ENCODE measurements at places on chromosomes 6 and 20.

GRCh38 chr6:8243475-8243874 is 141.1 kb upstream of the EEF1E1 start:
- DNase-seq: no peak

DNA sequence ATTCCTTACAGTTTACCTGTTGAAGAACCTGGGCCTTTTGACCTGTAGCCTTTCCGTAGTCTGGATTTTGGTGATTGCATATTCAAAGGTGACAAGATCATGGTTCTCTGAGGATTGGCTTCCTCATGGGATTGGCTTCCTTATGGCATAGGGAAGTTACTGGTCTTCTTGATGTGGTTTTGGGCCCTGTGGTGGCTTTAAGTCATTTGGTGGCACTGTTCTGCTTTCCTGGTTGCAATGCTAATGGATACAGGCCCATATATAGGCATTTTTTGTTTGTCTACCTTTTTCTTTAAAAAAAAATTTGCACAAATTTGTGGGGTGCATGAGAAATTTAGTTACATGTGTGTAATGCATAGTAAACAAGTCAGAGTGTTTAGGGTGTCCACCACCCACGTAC is 185.7 kb downstream of the CDKAL1 start:
- DNase-seq: no peak

GRCh38 chr6:29982097-29982496 is 39.8 kb downstream of the HLA-A start:
- DNase-seq: no peak

DNA sequence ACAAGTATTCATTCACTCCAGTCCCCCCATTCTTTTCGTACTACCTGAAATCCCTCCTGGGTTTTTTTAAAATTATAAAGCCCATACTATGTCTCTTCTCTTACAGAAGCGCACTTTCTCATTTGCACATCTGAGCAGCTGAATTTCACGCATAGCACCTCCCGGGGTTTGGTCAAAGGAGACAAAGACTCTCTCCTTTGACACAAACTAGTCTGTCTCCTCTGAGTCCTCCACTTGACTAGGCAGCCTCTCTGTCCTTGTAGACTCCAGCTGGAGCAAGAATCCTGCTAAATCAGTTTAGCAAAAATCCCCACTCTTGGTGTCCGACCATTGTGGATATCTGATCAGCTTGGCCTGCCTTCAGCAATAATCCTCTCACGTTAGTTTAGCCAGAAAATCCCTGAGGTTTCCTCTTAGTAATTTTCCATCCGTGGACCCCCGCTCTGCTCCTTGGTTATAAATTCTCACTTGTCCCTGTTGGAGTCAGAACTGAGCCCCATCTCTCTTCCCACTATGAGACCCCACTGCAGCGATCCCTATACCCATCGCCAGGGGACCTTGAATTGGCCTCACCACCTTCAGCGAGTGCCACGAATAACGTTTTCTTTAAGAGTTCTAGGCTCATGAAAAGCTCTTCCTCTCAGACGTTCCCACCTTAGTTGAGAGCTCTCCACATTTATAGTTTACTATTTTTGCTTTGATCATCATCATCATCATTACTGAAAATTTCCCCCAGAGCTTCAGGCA is 29.0 kb downstream of the PDYN start:
- peak; percentile 17 for DNase-seq

DNA sequence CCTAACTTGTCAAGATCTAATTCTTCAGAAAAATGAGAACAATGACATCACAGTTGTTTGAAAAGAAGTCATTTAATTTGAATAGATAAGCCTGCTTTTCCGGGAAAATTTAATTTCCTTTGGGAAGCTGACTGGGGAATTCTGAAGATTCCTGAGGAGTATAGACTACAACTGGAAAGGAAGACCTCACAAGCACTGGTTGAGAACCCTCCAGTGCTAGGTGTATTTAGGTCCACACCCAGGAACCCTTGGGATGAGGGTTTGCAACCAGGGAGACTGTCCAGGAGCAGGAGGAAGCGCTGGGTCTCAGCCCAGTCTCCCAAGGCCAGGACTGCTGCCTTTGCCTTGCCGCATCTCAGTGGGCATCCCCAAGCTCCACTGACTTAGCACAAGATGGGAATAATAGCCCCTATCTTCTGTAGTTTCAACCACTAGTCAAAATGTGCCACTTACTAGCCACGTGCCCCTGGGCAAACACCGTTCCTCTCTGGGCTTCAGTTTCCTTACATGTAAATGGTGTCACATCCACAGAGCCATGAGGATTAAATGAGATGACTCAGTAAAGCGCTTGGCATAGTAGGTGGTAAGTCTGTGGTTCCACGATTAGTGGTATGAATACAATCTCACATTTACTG is 6.9 kb upstream of the CD93 start:
- no peak for DNase-seq

DNA sequence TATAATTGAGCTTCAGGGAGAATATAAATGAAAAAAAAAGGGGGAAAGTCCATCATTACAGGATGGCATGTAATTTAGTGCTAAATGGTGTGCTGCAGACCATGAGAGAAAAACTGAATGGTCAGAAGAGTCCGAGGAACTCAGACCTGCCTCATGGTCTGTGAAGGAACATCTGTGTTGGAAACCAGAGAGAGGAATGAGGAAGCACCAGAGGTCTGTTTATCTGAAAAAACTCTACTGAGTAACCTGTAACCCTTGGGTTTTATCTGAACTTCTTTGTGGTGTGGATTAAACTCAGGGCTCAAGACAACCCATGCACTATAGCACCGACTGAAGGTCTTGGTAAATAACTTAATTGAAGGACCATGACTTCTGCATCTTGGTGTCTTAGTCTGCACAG is 108.1 kb downstream of the RNF144B start:
- no peak for DNase-seq

- DNase-seq: no peak
Observed at GRCh38 chr6:153183925-153184324, 52.8 kb upstream of the RGS17 start.

DNA sequence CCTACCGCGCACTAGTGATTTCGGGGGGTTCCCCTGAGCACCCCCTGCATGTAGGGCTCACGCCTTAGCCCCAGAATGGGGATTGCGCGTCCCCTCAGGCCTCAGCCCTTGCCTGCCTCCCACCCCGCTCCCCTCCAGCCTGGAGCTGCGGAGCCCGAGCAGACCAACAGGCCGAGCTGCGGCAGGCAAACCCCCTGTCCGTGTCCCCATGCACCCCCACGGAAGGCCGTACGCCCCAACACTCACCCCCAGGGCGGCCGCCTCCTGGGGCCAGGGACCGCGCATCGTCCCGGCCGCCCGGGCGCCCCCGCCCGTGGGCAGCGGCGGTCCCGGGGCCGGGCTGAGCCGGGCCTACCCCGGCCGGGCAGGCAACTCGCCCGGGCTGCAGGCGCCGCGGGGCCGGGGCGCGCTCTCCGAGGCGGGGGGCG is 1.2 kb upstream of the KCNB1 start:
- DNase-seq: no peak

DNA sequence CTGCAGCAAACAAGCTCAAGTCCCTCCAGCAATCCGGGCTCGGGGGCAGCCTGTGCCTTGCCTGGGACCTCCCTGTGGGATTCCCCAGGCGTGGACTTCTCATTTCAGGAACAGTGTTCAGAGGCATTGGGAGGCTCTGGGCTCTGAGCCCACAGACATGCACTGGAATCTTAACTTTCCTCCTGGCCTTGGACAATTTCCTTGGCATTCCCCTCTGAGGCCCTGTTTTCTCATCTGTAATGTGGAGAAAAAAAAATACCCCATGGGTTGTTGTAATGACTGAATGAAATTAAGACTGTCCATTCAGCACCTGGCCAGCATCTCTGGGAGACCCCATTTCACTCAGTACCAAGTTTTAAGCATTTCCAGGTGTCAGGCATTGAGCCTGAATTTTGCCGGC is 17.6 kb downstream of the BPIFB4 start:
- DNase-seq: no peak

DNA sequence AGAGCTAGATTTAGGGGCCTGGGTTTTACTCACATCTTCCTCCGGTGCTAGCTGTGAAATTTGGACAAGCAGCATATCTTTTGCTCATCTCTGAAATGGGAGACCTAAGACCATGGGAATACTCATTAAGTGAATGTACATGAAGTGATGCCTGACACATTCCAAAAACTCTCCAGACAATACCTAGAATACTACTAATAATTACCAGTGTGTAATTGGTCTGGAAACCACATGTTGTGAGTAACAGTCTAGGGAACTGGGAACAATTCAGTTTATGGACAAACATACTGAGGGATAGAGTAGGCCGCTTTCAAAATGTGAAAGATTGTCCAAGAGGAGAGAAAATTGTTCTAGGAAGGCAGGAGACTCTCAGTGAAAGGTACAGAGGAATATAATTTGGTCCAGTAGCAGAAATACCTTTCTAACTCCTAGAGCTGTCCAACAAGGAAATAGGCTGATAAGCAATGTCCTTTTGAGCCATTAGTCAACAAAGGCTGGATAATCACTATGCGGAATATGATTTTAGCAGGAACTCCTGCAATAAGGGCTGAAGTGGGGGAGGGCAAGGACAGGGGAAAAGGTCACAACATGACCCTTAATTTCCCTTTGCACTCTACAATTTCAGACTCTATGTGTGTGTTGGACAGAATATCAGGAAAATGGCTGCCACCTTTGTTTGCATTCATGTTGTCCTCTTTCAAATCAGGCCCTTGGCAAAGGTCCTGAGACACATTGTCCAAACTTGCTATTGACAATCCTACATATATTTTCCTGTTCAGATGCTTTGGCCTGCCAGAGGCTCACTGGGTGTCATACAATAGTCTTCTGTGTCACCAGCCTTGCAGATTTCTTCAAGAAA is 315.4 kb downstream of the PLCB1 start:
- no peak for DNase-seq

DNA sequence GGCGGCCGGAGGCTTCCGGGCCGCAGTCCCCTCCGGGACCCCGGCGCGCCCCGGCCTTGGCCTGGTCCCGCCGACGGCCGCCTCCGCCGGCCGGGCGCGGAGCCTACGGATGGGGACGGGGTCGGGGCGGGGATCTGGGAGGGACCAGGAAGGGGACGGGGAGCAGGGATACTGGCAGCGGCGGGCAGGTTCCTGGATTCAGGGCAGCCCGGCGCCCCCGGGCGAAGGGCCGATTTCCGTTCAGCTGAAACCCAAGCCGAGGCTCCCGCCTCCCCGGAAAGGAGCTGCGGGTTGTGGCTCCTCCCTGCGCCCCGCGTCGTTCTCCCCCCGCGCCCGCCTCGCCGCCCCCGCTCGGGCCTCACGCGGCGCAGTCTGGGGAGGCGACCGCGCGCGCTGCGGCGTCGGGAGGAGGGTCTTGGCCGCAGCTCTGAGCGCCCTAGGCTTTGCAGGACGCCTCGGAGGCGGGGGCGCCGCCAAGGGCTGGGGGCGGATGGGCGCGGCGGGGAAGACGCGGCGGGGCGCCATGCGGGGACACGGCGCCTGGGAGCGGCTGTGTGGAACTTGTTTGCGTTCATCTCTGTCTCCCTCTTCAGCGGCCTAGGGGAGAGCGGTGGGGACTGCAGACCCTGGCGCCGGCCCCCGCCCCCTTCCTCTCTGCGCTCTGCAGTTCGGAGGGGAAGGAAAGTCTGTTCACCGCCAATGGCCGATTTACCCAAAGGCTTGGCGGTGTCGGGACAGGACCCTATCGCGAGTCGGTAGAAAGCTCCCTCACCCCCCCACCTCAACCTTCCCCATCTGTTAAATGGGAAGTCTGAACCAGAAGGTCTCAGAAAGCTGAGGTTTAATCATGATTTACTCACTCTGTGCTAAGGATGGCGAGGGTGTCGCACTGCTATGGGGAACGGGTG is 22.7 kb upstream of the TMEM181 start:
- DNase-seq: peak; percentile 38

DNA sequence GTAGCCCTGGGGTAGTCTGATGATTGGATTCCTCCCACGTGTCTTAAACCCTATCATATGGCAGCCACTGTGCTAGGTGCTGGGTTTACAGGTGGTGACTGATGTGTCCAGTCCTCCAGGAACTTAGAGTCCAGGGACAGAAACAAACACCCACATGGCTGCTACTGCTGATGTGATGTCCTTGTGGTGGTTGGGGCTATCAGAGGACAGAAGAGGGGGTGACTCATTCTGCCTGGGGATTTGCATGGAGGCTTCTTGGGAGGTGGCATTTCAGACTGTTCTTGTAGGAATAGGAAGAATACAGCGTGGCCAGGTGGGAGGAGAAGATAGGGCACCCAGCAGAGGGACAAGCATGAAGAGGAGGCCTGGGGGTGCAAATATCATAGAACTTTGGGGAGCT is 9.8 kb downstream of the RAET1G start:
- DNase-seq: no peak

DNA sequence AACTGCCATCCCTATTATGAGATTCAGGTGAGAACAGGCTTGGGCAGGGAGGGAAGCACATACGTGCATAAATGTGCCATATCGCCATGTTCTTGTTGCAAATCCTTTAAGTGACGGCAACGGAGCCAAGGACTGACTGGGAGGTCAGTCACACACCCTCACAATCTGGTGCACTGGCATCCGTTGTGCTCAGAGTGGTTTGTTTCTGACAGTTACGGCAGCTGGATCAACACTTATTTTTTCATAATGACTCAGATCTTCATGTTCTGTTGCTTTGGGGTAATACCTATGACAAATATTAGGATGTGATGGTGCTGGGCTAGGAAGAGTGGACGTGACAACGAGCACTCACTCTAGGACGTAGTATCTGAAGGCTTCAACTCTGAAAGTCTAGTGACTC is 56.2 kb upstream of the PREP start:
- DNase-seq: no peak

DNA sequence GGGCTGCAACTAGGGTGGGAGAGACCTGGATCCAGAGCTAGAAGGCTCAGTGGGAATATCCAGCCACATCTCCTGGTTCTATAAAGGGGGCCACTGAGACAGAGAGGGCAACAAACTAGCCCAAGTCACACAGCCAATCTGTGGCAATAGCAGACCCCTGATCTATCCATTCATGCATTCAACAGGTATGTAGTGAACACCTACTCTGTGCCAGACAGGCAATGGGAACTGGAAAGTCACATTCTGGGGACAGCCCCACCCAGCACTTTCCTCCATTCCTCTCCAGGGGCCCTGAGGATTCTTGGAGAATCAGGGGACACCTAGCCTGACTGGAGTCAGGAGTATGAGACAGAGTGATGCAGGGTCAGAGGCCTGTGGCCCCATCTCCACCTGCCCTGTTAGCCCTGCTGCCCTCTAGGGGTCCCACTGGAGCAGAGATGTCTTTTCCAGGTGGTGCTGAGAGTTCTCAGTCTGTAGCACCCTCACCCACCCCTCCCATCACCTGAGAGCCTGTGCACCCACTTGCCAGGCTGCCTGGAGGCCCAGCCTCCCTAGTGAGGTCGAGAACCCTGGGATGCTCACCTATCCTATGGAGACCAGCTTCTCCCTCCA is 13.6 kb downstream of the BPIFA2 start:
- no peak for DNase-seq

- no peak for DNase-seq
Observed at GRCh38 chr6:134176264-134176975, 124.0 kb upstream of the SLC2A12 start.

DNA sequence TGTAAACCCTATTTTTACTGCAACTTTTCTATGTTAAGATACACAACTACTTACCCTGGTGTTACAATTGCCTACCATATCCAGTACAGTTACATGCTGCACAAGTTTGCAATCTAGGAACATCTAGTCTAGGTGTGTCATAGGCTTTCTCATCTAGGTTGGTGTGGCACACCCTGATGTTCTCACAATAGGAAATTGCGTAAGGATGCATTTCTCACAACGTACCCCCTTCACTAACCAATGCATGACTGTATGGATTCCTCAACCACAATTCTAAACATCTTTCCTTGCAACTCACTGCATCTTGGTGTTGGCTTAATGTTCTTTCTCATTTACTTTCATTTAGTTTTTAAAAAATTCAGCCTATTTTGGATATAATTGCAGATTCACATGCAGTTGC is 31.6 kb downstream of the GJA10 start:
- no peak for DNase-seq

GRCh38 chr6:142909686-142910085 is 35.3 kb downstream of the HIVEP2 start:
- DNase-seq: no peak

Data from activated naive CD4-positive, alpha-beta T cell treated with anti-CD3 and anti-CD28 coated beads for 36 hours (primary cell).